ENCODE measurements at places on chromosomes 2 and 18.

GRCh38 chr2:238381341-238382115, 45.2 kb upstream of the ASB1 start:
- no peak for DNase-seq

DNA sequence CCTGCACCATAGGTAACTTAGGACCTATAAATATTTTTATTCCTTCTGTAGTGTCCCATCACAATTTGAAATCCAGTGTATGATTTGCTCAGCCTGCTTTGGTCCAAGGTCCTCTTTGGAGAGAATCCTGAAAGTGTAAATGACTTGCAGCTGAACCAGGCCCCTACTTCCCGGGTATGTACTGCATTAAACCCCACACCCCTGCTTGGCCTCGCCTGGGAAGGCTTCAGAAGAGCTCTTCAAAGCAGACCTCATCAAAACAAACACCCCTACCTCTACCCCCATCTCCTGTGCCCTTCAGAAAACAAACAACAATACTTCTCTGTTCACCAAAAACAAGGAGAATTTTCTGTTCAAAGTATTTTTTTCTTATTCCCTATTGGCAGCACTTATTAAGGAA, 9.5 kb upstream of the SPTBN1 start:
- DNase-seq, result no peak

GRCh38 chr2:136052369-136053362, 65.3 kb downstream of the CXCR4 start:
- no peak for DNase-seq

- no peak for DNase-seq
Observed at GRCh38 chr2:150895968-150896367, 365.7 kb downstream of the RBM43 start.

DNA sequence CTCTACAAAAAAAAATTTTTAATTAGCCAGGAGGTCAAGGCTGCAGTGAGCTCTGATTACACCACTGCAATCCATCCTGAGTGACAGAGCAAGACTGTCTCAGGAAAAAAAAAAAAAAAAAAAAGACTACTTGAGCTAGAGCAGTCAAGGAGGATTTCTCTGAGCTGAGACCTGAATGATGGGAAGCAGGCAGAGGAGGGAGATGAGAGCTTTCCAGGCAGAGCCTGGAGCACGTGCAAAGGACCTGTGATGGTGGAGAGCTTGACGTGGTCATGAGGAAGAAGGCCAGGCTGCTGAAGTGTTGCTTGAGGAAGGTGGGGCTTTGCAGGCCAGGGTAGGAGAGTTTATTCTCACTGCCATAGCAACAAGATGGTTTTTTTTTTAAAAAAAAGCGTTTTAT, 51.9 kb upstream of the POMC start:
- no peak for DNase-seq

- DNase-seq, result peak; percentile 5
Observed at GRCh38 chr2:26401739-26402541, at the start of gene DRC1. TSS of gene DRC1 (plus strand) at chr2:26401920. CDS start at chr2:26401990, 70 bp downstream.

DNA sequence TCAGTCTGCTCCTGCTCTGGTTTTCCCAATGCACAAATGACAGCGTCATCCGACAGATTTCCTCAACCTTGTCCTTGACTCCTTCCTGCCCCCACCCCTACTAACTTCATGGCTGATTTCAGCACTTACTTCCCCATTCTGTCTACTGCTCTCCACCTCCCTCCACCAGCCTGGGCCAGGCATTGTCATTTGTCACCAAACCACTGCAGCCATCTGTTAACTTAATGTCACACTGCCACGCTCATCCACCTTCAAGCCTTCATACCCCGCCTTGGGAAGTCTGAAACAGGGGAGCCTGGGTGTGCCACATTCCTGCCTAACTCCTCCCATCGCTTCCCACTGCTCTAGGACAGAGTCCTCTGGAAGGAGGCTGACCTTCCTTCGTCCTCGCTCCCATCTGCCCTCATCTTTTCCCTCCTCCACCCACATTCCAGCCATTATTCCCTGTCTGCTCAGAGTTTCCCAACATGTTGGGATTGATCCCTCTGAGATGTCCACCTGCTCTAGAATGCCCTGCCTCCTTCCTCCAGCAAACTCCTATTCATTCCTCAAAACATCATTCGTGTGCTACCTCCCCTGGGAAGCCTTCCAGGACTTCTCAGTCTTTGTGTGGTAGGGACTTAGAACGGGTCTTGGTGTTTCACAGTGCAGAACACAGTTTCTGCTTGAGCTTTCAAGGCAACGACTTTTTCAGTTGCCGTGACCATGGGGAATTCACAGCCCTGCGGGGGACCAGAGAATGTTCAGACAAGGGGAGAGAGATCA, 42.2 kb upstream of the SMAD7 start:
- no peak for DNase-seq

GRCh38 chr2:25275575-25275965, 66.2 kb downstream of the DNMT3A start:
- DNase-seq, result no peak

GRCh38 chr2:171553858-171554257, 31.6 kb downstream of the CYBRD1 start:
- peak; percentile 81 for DNase-seq

- peak; percentile 32 for DNase-seq
Observed at GRCh38 chr2:161237392-161238264, 70.6 kb upstream of the PSMD14 start.

DNA sequence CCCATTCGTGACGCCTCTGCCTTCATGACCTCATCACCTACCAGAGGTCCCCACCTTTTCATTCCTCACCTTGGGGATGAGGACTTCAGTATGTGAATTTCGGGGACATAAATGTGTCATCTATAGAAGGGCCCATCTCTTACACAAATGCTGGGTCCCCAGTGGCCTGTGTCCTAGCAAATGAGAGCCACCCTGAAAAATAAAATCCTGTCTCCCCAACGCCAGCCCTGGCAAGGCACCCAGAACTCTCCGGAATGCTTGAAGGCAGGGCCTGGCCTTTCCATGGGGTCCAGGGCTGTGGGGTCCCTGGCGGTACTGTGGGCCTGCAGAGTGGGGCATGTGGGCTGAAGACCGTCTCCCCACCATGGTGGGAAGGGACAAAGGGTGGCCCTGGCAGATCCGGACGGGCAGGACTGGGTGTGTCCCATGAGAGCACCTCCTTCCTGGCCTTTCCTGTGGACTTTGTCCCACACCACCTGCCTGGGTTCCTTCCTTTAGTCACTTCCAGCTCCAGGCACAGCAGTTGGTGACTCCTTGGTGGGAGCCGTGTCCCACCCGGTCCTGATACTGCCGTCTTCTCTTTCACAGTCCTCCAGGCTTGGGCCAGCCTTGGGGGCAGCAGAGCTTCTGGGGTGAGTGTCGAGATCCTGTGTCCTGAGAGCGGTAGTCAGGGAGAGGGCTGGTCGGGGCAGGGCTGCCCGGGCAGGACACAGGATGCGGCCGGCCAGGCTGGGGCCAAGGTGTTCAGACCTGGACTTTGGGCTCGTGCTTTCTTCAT, 18.6 kb downstream of the CAPN10 start:
- no peak for DNase-seq

DNA sequence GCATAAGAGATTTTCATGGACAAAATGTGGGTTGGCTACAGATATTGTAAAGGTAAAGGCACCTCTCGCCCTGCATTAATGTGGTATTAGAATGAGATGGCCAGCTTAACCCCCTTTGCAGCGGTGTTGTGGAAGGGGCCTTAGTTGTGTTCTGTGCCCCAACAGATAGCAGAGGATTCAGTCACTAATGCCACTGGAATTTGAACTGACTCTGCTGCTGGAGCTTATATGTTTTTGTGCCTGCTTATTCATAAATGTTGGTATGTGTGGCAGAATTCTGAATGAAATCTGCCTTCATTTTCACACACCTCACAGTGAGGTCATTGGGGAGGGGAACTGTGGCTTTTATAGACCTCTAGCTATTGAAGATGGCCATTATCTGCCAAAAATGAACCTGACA, 90.7 kb upstream of the ITGA6 start:
- DNase-seq, result no peak

GRCh38 chr2:37415128-37415820, 70.8 kb downstream of the QPCT start:
- DNase-seq, result no peak

GRCh38 chr2:119544075-119544938, at the start of gene CFAP221:
TSS of gene CFAP221 (plus strand) at chr2:119544449. CDS start at chr2:119546132, 1,683 bp downstream.
- no peak for DNase-seq

GRCh38 chr2:139457873-139458272, 677.7 kb upstream of the NXPH2 start:
- DNase-seq, result no peak

DNA sequence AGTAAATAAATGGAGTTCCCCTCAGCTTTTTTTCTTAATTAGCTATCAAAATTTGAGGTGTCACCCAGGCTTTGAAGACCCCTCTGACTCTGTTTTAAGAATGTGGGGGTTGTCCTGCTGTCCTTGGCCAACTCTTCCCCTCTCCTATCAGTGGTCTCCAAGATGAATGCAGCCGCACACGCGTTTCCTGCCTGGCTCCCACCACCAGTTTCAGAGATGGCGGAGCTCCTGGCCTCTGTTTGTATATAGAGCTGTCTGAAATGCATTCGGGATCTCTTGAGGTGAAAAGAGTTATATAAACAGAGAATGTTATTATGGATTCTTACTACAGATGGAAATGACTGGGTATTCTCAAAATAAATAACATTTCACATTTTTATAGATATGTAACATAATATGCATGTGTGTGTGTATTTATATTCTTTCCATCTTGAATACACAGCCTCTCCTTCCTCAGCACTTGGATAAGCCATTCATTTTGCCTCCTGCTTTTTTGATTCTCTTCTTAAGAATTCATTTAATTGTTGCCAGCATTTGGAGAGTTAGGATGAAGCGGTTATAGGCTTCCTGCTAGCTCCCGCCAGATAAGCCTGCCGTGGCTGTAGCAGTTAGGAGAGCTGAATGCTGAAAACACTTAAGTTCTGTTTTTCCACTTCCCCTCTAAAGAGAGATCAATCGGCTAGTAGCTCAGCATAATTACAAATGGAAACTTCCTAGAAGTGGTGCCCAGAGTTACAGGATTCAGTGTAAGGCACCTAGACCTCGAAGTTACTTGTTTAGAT, 659.3 kb upstream of the FANCL start:
- DNase-seq, result no peak
